SHP77 (cell line): ENCODE measurements at places on chromosomes 3 and 15.

DNA sequence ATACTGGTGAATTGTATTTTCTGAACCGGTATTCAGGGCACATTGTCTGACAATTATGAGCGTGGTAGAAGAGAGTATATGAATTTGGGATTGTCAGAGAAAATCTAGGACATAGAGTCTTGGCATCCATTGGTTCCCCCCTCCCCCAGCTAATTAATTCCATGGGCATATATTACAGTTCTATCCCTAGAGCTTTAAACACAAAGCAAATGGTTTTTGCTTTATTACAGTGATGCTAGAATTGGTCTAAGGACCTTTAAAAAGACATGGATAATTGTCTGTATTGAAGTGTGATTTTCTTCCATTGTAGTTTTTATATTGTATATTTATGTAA lies 91.3 kb downstream of the FNDC3B start:
- no peak for DNase-seq

GRCh38 chr15:67575039-67575502 lies 32.6 kb downstream of the MAP2K5 start:
- DNase-seq: no peak

GRCh38 chr3:38578081-38578475 lies 71.4 kb downstream of the SCN5A start:
- DNase-seq: no peak

GRCh38 chr15:52925130-52925529 lies 135.0 kb upstream of the ONECUT1 start:
- no peak for DNase-seq
